ENCODE measurements at places on chromosomes 16 and 17. TPM values are rescaled to one million over a fixed set of nuclear protein-coding genes. Genes with fewer than 3 reads are reported as not detected.

GRCh38 chr17:80824549-80825470, 166.8 kb upstream of the CHMP6 start:
- no peak for DNase-seq

DNA sequence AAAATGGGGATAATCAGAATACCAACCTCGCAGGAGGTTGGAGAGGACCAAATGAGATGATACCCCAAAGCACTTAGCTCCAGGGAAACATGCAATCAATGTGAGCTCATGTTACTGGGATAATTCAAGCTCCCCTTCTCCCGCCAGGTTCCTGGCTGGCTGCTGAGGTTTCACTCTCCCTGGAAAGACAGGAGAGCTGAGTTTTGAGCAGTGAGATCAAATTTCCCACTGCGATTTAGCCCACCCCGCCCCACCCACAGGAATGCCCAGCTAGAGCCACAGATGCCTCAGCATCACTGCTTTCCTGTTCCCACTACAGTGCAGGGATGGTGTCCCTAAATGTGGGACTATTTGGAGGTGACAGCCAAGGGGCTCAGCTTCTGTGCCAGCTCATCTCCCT, 56.7 kb downstream of the ZNF423 start:
- DNase-seq: no peak

DNA sequence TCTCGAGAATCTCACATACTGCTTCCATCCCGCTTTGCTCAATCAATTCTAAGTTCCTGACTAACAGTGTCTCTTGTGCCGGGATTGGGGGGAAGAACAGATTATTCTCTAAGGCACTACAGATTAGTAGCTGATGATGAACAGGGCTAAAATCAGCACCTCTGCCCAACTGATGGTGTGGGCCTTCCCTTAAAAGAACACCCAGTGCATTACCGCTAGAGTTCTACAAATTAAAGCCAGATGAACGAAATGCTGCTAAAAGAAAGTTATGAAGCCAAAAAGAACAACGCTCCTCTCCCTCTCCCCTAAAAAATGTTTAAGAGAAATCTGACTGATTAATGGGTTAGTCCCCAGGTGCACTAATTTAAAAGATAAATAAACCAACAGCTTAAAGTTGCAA, 4.4 kb downstream of the CDC27 start:
- no peak for DNase-seq

The ABCC12 gene
- total RNA-seq: not detected

DNA sequence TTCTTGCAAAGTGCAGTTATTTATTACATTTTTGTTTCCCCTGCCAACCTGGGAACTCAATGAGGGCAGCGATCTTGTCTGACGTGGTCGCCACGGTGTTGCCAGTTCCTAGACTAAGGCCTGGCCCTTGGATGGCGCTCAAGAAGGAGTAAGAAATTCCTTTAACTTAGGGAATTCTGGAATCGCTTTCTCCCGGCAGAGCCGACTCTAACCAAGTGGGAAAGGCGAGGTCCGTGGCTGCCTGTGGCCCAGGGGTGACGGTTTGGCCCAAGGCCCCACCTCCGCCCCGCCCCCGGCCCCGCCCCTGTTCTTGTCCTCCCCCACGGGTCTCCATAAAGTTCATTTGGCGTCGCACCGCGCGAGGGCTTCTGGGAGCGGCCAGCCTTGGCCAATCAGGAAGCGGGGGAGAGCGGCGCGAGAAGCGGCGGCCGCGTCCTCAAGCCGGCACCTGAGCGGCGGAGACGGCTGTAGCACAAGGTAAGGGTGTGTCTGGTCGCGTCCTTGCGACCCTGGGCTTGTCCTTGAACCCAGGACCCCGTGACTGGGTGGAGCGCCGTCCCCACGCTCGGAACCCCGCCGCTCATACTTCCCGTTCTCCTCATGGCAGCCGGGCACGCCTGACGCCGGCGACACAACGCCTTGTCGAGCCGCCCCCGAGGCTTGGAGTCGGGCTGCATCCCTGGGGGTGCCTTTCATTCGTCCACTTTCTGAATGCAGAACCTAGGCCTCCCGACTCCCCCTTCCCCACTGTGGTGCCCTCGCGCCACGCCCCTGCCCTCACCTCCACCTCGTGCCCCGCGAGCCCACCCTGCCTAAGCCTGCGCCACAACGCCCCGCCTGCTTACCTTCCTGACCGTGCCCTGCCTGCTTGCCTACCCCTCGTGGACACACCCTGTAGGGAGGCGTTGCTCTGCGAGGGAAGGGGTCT, at the start of gene NUP93:
Gene NUP93 (plus strand): TSS at position 395 of the 928 bp plus-strand sequence. CDS start 18,119 bp downstream, outside the sequence.
- peak; percentile 85 for DNase-seq

The KCNH6 gene
- not detected for total RNA-seq
